Tibial artery (tissue), 4 donors: ENCODE measurements at places on chromosomes 1 and 21.

- DNase-seq, result no peak
These were observed 3.5 kb downstream of the EXOC8 start for GRCh38 chr1:231334079-231334666.

DNA sequence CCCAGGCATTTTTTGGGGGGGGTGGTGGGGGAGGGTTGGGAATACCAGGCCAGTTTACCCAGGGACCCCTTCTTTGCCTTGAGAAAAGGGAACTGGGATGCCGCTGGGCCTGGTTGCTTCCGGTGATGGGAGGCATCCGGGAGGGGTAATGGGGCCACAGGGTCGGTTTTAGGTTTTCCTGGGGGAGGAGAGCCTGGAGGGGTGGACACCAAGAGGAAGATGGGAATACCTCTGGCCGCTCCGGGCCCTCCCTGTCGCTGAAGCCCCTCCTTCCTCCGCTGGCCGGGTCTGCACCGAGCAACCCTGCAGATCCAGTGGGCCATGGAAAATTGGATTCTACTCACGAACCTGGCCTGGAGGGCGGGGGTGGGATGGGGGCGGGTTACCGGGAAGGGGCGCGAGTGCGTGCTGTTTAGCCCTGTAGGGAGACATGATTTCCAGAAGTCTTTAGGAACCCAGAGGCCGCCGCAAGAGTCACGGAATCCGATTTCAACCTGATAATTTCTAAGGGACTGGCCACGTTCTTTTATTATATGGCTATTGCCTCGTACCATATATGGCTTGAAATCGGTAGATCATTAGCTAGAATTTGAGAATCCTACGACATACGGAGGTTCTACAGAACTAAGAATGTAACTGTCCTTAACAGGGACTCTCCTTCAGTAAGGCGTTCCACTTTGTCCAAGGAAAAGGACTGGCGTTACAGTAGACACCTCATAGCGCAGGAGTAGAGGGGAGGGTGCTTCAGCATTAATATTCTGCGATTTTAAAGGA lies 749 bp downstream of the AKIRIN1 start:
- DNase-seq, result peak; percentile 31

DNA sequence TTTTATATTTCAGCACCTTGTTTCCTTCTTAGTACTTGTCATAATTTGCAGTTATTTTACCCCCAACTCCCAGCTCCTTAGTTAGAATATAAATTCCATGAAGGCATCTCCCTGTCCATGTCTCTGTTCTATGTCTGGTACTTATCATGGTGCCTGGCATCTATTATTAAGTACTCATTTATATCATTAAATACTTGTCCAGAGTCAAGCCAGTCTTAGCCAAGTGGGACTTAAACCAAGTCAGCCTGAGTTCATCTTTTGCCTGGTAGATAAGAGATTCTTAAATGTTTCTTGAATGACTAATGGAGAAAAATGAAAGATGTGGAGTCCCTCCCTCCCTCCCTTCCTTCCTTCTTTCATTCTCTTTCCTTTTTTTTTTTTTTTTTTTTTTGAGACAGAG lies 9.4 kb downstream of the SLC25A44 start:
- no peak for DNase-seq

DNA sequence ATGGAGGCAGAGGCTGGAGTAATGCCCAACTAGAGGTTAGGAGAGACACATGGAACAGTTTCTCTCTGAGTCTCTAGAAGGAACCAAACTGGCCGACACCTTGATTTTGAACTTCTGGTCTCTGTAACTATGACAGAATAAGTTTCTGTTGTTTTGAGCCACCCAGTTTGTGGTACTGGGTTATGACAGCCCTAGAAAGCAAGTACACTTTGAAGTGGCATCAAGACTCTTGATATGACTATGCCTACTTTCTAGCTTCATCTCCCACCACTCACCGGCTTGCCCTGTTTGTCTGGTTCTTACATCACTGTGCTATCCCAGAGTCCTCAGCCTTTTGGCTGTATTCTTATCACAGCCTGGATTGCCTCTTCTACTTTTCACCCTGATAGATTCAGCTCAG lies 230.3 kb upstream of the USP24 start:
- DNase-seq, result no peak

DNA sequence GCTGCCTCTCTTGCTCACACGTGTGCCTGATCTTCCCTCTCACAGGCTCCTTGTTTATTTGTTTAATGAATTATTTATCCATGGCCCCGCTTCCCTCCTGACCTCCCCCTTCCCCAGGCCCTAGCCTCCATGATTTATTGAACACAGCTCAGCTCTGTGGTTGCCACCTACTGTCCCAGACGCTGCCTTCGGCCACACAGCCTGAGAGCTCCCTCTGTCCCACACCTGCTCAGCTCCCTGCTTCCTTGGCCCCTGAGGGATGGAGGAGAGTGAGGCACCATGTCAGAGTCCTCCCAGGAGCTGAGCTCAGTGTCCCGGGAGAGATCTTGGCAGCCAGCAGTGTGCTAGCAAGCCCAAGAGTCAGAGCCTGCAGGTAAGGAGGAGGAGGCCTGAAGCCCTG lies 3.1 kb upstream of the EFNA3 start:
- DNase-seq, result no peak

DNA sequence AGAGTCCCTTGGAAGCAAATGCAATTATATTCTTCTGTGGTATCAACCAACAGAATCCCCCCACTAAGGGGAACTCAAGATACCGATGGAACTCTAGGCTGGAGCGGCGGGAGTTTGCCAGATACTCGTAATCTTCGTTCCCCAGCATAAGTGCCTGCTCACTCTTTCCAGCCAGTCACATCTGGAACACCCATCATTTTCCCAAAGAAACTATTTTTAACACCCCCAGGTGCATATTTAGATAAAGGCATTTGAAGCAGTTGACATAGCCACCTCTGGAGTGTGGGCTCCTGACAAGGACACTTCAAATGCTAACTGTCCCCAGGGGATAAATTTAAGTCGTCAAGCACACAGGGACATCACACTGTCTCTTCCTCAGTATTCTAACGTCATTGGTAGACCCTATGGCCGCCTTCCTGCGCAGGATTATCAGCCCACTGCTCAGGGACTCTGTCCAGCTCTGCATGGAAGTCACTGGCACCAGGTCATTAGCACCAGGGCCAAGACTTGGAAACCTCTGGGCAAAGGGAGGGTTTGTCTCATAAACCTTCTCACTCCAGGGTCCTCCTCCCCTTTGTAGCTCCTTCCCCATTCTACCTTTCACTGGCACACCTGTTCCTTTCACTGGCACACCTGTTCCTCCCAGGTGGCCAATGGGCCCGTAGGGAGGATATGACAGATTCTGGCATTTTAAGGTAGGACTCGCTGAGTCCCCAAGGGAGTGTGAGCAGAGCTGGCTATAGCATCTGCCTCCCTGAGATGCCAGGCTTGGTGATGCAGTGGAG lies 48.8 kb downstream of the H3-3A start:
- no peak for DNase-seq

DNA sequence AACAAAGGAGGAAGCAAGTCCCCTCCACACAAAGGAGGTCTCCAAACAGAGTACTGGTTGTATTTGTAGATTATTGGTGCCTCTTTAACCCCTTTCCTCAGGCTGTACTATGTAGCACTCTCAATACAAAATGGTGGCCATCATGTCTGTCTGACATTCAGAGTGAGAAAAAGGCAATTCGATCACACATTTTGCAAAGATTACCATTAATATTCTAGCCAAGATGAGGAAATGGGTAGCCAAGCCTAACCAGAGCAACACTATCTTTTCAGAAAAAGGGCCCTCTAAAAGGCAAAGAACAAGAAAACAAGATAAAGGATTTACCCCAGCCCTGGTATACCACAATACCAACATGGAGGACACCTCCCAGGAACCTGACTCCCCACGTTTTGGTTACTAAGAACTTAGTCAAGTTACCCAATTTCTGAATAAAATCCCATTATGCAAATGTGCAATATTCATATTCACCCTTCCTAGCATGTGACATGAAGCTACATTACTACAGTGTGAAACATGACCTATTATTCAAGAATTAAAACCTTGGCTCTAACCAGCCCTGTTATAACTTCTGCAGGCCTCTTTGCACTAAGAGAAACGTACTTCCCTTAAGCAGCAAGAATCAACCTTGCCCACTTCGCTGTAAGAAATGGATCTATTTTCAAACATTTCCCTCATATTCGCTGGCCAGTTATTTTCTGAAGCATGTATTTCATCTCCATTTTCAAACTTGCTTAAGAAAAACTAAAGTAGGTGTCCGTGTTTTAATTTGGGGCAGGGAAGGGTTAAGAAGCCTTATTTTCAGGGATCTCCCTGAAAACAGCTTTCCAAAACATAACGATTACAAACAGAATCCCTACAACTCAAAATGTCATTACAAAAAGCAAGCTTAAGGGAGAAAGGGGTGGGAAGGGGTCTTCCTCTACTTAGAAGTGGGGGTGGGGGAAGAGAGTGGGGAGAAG lies 2.1 kb downstream of the KDM5B start:
- DNase-seq, result no peak

- no peak for DNase-seq
These were observed 423.9 kb downstream of the PTBP2 start for GRCh38 chr1:97145321-97145956.
